ENCODE measurements at places on chromosomes 7 and 10.

DNA sequence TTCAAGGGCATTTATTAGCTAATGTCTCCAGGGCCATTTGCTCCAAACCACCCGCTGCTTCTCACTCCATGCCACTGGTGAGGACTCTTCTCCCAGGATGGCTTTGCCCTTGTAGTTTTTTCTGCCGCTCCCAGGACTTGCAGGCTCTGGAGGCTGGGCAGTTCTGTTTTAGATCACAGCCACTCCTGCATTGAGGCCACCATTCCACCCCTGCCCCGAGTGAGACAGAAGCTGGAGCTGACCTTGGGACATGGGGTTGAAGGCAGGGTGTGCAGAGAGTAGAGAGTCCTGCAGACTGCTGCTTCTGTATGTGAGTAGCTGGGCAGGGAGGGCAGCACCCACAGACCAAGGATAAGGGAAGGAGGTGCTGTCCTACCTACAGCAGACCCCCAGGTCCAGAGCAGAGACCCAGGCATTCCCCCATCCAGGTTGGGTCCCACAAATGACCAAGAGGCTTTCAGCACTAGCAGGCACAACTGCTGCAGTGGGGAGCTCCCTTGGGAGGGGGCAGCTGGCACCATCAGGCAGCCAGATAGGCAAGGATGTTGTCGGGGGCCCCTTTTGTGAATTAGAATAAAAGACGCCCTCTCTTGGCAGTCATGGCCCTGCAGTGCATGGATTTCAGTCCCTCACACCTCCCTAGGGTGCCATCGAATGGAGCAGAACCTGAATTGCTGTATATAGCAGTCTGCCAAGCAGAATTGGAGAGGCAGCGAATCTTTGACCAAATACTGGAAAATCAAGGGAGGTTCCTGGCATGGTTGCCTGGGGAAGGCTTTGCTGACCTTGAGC, 22.7 kb upstream of the ADCYAP1R1 start:
- DNase-seq = no peak

DNA sequence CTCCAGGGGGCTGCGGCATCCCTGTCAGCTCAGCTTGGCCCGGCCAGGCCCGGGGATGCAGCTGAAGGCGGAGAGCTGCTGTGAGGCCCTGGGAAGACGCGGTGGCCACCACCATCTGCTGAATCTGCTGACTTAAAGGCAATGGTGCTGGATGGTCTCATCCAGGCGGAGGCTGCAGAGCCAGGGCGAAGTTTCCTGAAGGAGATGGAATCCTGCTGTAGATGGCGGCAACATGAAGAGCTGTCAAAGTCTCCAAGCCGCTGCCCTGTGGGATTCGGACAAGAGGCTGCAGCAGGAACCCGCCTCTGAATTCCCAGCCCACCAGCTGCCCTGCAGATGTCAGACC, 200.1 kb downstream of the PTPRN2 start:
- DNase-seq = no peak

GRCh38 chr7:148698007-148698396, 701 bp upstream of the CUL1 start:
- DNase-seq = no peak

DNA sequence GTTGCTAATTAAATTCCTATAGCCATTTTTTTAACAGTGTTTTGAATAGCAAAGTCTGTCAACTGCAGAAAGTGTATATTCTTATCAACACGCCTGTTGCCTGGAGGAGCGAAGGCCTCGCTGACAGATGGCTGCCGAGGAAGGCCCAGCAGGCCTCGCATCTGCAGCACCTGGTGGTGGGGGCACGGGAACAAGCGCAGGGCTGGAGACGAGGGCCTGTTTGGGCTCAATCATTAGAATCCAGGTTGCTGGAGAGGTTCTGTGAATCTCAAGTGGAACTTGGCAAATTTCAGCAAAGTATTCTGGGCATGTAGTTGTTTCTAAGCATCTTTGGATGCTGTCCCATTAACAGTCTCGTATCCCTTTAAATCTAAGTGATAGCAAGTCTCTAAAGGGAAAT, 66.1 kb upstream of the FAM204A start:
- DNase-seq = no peak

- no peak for DNase-seq
These were observed 21.3 kb downstream of the ZNF107 start for GRCh38 chr7:64687249-64687648.

- DNase-seq = no peak
These were observed 122.0 kb upstream of the TCERG1L start for GRCh38 chr10:131433568-131433967.

DNA sequence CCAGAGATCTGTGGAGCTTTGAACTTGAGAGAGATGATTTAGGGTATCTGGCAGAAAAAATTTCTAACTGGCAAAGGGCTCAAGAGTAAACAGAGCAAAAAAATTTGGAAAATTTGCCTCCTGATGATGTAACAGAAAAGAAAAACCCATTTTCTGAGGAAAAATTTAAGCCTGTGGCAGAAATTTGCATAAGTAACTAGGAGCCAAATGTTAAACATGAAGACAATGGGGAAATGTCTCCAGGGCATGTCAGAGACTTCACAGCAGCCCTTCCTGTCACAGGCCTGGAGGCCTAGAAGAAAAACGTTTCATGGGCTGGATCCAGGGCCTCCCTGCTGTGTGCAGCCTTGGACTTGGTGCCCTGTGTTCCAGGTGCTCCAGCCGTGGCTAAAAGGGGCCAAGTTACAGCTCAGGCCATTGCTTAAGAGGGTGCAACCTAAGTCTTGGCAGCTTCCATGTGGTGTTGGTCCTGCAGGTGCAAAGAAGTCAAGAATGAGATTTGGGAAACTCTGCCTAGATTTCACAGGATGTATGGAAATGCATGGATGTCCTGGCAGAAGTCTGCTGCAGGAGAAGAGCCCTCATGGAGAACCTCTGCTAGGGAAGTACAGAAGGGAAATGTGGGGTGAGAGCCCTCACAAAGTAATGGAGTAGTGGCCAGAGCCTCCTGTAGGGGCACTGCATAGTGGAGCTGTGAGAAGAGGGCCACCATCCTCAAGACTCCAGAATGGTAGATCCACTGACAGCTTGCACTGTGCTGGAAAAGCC, 8.1 kb downstream of the SEMA3D start:
- no peak for DNase-seq

DNA sequence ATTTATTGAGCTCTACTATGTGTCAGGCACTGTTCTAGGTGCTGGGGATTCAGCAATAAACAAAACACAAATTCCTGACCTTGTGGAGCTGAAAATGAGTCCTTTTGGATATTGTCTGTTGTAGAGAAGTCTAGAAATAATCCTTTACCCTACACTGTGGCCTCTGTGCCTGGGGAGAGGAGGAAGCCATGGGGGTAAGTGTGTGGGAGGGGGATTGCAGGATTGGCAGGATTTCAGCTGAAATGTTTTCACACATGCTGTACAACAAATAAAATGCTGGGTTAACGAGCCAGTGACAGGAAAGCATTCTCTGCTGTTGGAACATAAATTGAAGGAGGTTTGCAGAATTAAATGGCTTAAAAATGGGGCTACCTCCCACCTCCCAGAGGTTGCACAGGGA, 189.4 kb downstream of the FANK1 start:
- no peak for DNase-seq

- DNase-seq = no peak
These were observed 4.6 kb upstream of the RADIL start for GRCh38 chr7:4888161-4888560.

DNA sequence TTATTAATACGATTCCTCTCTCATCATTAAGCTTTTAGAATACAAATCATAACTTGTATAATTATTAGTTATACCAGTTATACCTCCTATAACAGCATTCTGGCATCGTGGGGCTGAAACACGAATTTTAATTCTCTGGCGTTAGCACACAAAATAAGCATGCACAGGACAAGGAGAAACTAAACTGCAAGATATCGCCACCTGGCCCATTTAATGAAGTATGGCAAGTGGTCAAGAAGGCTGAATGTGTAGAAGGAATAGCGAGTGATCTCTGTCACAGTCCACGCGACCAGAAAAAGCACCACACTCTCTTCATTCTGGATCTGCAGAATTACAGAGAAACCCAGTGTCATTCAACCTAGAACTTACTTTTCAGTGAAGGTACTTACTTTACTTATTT, 18.1 kb downstream of the HACD1 start:
- DNase-seq = no peak

- no peak for DNase-seq
These were observed 95.1 kb downstream of the MPP7 start for GRCh38 chr10:28207799-28208198.

DNA sequence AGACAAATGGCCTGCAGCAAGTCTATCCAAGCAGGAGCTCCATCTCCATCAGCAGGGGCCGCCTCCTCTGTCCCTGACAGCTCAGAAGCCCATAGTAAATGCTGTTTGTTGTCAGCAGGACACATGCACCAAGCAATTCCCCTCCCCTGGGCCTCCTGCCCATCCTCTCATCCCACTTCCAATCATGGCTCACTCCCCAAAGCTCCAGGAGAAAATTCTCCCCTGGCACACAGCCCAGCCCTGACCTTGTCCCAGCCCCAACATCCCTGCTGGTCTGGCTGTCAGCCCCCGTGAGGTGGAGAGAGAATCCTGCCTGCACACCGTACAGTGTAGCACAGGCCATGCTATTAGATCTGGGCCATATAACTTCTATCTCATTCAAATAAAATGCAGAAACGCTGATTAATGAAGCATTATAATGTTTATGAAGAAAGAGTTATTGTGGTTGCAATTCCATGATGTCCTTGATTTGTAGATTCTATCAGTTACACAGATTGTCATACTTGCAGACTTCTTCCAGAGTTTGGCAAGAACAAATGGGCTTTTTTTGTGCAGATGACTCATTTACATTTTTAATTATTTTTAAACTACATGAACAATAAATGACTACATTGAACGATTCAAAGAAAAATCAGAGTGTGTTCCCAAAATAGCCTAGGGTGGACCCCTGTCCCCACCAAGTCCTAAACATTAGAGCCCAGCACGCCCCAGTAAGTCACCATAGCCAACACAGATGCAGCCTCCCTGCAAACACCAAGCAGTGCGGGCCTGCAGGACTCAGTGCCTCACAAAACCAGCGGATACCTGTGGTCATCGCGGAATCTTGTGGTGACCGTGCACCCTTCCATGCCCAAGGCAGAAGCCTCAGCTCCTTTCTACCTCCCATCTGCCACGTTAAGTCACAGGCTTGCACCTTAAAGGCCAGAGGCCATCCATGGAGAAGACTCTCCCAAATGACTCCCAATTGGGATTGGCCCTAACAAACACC, 70.1 kb downstream of the COBL start:
- DNase-seq = no peak

DNA sequence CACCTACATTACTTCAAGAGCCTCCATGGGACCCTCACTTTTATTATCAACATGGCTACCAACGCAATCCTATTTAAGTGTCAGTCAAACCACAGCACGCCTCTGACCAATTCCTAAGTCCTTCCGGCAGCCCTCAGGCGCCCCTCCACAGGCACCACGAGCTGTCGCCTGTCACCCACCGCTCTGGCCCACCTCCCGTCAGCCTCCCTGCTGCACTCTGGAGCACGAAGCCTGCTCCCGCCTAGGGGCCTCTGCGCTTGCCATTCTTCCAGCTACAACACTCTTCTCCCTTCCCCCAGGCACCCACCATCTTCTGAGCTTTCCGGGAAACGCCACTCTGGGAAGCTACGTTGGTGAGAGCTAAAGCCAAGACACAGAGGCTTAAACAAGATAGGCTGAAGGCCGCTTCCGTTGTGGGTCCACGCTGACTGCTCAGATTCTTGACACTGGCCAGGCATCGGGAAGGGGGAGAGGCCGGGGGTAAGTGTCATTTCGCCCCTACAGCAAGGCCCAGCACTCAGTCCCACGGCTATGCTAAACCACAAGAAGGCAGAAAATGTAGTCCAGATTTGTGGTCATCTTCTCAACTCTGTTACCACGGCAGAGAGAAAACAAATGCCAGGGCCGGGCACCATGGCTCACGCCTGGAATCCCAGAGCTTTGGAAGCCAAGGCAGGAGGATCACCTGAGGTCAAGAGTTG, 56.7 kb downstream of the GNA12 start:
- no peak for DNase-seq

- DNase-seq = no peak
These were observed 129.9 kb downstream of the TRRAP start for GRCh38 chr7:99008181-99008631.

- no peak for DNase-seq
These were observed 15.9 kb downstream of the CAV1 start for GRCh38 chr7:116540743-116541142.

- peak; percentile 29 for DNase-seq
These were observed 275.1 kb upstream of the KLF14 start for GRCh38 chr7:131008840-131009711.

DNA sequence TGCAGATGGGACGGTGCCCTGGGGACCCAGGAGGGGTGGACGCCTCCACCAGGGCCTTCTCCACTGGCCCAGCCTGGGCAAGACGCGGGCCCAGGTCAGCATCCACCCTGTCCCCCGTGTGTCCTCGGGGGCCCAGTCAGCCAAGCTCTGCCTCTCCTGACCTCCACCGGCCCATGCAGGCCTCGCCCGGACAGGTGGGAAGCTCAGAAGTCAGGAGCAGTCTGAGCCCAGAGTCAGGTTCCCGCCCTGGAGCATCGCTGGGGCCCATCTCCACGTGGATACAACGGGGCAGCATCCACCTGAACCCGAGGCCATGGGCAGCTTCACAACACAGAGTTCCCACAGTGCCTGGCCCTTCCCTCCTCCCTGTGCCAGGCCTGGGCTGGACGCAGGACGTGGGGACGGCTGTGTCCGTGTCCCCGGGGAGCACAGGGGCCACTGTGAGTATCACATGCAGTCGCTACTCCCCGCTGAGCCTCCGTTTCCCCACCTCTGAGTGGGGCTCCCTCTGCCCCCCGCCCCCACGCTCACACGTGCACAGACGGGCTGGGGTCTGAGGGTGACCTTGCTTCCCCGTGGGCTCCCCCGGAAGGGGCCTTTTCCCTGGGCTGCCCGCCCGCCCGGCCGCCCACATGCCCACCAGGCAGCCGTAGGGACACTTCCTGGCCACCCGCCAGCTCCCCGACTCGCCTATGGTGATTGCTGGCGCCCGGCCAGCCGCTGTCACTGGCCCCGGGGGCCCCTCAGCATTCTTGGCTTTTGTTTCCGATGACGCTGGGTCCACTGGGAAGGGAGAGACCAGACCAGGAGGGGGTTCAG, 64.3 kb downstream of the PDGFA start:
- no peak for DNase-seq

GRCh38 chr7:123666492-123666891, 10.8 kb downstream of the LMOD2 start:
- DNase-seq = no peak

- DNase-seq = no peak
These were observed 9.5 kb downstream of the GPR146 start for GRCh38 chr7:1053816-1054370.

DNA sequence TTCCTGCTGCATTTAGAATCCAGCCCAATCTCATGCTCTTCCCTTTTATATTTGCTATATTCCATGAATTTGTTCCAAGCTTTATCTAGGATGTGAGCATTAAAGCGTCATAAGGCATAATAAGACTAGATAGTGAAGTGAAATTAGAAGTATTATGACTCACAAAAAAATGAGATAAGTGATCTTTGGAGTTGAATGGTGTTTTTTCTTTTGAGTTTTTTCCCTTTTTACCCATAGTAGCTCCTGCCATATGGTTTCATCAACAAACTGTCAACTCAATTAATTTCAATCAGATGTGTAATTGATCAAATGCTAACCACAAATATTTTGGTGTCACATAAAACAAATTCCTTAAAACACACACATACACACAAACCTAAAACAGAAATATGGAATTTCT, 17.0 kb downstream of the KLHDC10 start:
- peak; percentile 6 for DNase-seq

GRCh38 chr7:1024876-1025742, 19.2 kb upstream of the GPR146 start:
- no peak for DNase-seq

- no peak for DNase-seq
These were observed 116.0 kb downstream of the GRK5 start for GRCh38 chr10:119323085-119324016.

GRCh38 chr7:76354981-76355730, 3.6 kb downstream of the YWHAG start:
- DNase-seq = no peak

Measured in AG20443 (cell line).